ENCODE measurements at places on chromosomes 6 and 20. TPM values are rescaled to one million over a fixed set of nuclear protein-coding genes. Genes with fewer than 3 reads are reported as not detected.

Gene UBD
- total RNA-seq = 1.9 TPM

Gene KCNQ5
- 1.0 TPM for total RNA-seq

Gene GHRH
- 0.75 TPM for total RNA-seq

Gene BPIFA1
- total RNA-seq = not detected

GRCh38 chr6:106751501-106752252, 122.3 kb downstream of the QRSL1 start:
- DNase-seq = no peak
- H3K4me1 ChIP-seq = peaks cover 36% of the 10 kb centered on the region
- H3K27ac ChIP-seq = no peak overlapping the region
- H3K4me3 ChIP-seq = no peak overlapping the region
- no peaks in the 10 kb centered on the region for H3K27me3 ChIP-seq
- H3K36me3 ChIP-seq = no peaks in the 10 kb centered on the region

DNA sequence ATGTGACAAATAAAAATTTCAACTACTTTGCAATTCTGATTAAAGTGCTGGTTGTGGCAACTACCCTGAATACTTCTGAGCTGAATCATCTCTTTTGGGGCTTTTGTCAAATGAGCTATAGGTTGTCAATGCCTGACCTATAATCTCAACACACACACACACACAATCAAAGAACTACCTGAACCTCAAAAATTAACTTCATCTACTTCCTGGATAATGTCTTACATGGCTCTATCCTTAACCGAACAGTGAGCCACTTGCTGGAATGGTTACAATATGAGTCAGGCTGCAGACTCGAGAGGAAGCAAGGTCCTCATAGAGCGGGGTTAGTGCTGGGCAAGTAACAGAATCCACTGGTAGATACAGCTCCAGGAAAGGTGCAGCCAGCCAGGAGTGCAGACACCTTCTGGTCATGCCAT, 70.6 kb upstream of the DST start:
- no peak for DNase-seq
- H3K36me3 ChIP-seq = peaks cover 4% of the 10 kb centered on the region
- H3K27me3 ChIP-seq = no peaks in the 10 kb centered on the region
- no peak overlapping the region for H3K4me3 ChIP-seq
- peak overlapping the region; percentile 25 for H3K27ac ChIP-seq
- H3K4me1 ChIP-seq = peaks cover 39% of the 10 kb centered on the region

- H3K4me1 ChIP-seq = no peaks in the 10 kb centered on the region
- no peak for DNase-seq
- no peak overlapping the region for H3K27ac ChIP-seq
- no peaks in the 10 kb centered on the region for H3K36me3 ChIP-seq
- H3K4me3 ChIP-seq = no peak overlapping the region
Observed at GRCh38 chr6:65064844-65065243, 642.2 kb downstream of the EYS start.

- H3K4me3 ChIP-seq = no peak overlapping the region
- no peaks in the 10 kb centered on the region for H3K27me3 ChIP-seq
- no peak overlapping the region for H3K27ac ChIP-seq
- H3K4me1 ChIP-seq = peaks cover 8% of the 10 kb centered on the region
Observed at GRCh38 chr6:44869321-44869897, 458.7 kb upstream of the RUNX2 start.

GRCh38 chr20:57951549-57951948, 241.7 kb upstream of the PMEPA1 start:
- no peak for DNase-seq
- no peaks in the 10 kb centered on the region for H3K4me1 ChIP-seq
- no peak overlapping the region for H3K4me3 ChIP-seq
- peaks cover 2% of the 10 kb centered on the region for H3K27me3 ChIP-seq

DNA sequence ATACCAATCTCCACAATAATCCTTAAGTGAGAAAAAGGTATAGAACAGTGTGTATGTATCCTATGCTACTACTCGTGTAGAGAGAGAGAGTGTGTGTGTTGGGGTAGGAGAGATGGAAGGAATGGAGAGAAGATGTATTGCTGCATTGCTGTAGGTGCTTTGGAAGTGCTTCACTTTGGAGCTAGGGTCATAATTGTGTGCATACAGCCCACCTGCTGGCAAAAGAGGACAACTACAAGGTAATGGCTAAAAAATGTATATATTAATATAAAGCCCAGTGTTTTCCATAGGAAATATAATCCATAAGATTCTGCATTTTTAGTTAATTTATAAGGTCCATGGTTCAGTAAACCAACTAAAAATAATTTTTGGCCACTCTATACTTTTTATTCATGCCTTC, 36.1 kb downstream of the SERAC1 start:
- H3K36me3 ChIP-seq = peaks cover 8% of the 10 kb centered on the region
- H3K4me1 ChIP-seq = no peaks in the 10 kb centered on the region
- no peak for DNase-seq
- H3K27ac ChIP-seq = no peak overlapping the region

DNA sequence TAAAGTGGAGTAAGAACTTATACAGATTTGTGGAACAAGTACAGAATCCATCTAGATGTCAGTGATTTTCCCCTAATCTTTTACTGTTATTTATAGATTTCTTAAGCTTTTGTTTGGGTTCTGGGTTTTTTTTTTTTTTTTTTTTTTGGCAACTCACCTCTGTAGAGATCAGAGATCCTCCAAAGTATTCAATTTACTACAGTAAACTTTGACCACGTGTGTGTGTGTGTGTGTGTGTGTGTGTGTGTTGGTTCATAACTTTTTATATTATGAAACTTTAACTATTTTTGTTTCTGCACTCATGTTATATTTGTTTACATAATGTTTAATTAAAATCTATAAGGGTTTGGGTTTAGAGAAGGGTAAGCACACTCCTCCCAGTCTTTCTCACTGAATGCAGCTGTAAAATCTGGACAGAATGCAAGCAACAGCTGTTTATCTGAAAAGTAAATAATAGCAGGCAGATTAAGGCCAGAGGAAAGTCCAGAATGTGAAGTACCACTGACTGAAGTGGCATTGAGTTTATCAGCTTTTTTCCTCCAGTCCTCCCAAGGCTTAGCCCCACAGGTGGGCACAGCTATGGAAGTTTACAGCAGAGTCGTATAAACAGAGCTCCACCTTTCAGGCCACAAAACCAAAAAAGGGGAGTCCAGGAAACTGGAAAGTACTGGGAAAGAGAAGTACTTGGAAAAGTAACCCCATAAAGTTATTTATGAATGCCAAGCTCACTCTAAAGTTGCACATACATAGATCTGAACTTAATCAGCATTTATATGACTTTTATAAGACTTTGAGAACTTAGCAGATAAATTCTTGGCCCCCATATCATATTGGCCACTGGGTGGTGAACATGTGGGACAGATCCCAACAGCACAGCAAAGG, 43.0 kb upstream of the CD2AP start:
- H3K4me1 ChIP-seq = peaks cover 9% of the 10 kb centered on the region
- no peak overlapping the region for H3K4me3 ChIP-seq
- H3K36me3 ChIP-seq = no peaks in the 10 kb centered on the region
- no peak for DNase-seq

GRCh38 chr20:58703765-58704371, 11.3 kb downstream of the NPEPL1 start:
- H3K4me3 ChIP-seq = no peak overlapping the region
- H3K4me1 ChIP-seq = no peaks in the 10 kb centered on the region
- H3K27me3 ChIP-seq = no peaks in the 10 kb centered on the region

DNA sequence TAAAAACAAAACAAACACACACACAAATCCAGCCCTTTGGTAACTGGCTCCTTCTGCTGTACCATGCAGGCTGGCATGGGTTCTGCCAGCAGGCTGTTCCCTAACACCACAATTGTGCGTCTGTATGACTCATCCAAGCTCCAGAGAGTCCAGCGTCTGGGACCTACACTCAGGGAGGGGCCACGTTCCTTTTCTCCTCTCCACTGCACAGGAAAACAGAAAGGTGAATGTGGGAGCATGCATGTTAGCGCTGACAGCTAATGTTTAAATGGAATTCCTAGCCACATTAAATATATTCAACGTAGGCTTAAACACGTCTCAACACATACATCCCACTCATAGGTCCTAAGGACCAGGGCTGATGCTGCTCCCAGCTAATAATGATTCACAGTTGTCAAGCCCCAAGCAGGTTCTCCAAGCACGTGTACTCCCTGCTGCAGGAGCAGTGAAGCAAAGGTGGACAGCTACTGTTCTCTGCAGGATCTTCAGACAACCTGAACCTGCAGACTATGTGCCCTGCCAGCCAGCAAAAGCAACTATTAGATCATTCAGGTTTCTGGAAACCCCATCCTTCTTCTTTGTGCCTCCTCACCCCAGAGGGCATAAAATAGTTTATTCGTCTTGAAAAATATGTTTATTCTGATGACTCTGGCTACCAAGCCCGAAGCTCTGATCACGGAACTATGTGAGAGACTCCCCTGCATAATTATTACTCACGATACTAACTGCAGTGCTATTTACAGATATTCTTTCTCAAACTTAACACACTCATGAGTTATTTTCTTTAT, 20.9 kb downstream of the MAP1LC3A start:
- DNase-seq = no peak
- no peaks in the 10 kb centered on the region for H3K27me3 ChIP-seq
- peaks cover 10% of the 10 kb centered on the region for H3K36me3 ChIP-seq
- H3K4me3 ChIP-seq = no peak overlapping the region
- H3K4me1 ChIP-seq = peaks cover 9% of the 10 kb centered on the region

- no peak overlapping the region for H3K4me3 ChIP-seq
- no peaks in the 10 kb centered on the region for H3K36me3 ChIP-seq
- no peak for DNase-seq
- no peak overlapping the region for H3K27ac ChIP-seq
Observed at GRCh38 chr20:59232618-59233017, 67.8 kb upstream of the EDN3 start.

DNA sequence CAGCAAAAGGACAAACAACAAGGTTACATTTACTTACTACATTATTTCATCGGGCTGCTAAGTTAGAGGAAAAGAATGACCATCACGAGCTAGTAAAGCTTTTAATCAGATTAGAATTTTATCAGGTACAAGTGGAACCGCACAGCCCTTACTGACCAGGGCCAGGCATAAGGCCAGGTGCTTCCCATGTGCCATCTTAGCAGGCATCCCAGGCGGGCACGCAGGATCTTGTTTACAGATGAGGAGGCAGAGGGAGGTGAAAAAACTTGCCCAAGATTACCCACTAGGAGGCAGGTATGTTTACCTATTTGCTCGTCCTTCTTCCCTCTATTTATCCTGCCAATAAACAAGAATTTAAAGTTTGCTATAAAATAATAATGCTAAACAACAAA, 10.7 kb downstream of the EZR start:
- H3K27me3 ChIP-seq = no peaks in the 10 kb centered on the region
- peaks cover 37% of the 10 kb centered on the region for H3K36me3 ChIP-seq
- H3K4me3 ChIP-seq = no peak overlapping the region
- no peak for DNase-seq
- peaks cover 83% of the 10 kb centered on the region for H3K4me1 ChIP-seq

GRCh38 chr20:8306937-8307336, 174.9 kb downstream of the PLCB1 start:
- H3K27ac ChIP-seq = no peak overlapping the region
- no peak overlapping the region for H3K4me3 ChIP-seq
- no peak for DNase-seq
- peaks cover 31% of the 10 kb centered on the region for H3K4me1 ChIP-seq
- peaks cover 12% of the 10 kb centered on the region for H3K27me3 ChIP-seq

DNA sequence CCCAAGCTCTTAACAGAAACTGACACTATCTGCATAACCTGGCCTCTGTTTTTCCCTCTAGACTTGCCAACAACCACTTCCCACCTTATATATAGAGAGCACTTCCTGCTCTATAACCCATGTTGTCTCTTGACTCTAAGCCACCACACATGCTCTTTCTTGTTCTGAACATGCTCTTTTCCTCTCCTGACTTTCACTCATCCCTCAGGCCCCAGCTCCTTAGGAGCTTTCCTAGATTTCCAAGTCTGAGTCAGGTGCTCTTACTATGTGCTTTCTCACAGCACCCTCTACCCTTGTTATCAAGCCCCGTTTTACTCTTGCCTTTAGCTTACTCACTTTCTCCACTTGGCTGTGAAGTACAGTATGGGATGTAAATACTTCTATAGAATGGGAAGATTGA, 143.9 kb upstream of the EYA4 start:
- no peak overlapping the region for H3K4me3 ChIP-seq
- H3K27ac ChIP-seq = no peak overlapping the region
- peaks cover 8% of the 10 kb centered on the region for H3K27me3 ChIP-seq
- H3K36me3 ChIP-seq = no peaks in the 10 kb centered on the region
- H3K4me1 ChIP-seq = peaks cover 4% of the 10 kb centered on the region

Measured in progenitor cell of endocrine pancreas (in vitro differentiated cells).